ENCODE measurements at places on chromosomes 3 and 15. TPM values are rescaled to one million over a fixed set of nuclear protein-coding genes. Genes with fewer than 3 reads are reported as not detected.

CCDC191 gene
- total RNA-seq, result 6.4 TPM

BNC1 gene
- not detected for total RNA-seq

SLC22A13 gene
- 0.32 TPM for total RNA-seq

NBEAL2 gene
- 285 TPM for total RNA-seq

Data from T-helper 17 cell (primary cell).